ENCODE measurements at places on chromosomes 5 and 9. TPM values are rescaled to one million over a fixed set of nuclear protein-coding genes. Genes with fewer than 3 reads are reported as not detected.

GRCh38 chr5:1055896-1056610 lies 47.5 kb downstream of the NKD2 start:
- DNase-seq, result no peak

DNA sequence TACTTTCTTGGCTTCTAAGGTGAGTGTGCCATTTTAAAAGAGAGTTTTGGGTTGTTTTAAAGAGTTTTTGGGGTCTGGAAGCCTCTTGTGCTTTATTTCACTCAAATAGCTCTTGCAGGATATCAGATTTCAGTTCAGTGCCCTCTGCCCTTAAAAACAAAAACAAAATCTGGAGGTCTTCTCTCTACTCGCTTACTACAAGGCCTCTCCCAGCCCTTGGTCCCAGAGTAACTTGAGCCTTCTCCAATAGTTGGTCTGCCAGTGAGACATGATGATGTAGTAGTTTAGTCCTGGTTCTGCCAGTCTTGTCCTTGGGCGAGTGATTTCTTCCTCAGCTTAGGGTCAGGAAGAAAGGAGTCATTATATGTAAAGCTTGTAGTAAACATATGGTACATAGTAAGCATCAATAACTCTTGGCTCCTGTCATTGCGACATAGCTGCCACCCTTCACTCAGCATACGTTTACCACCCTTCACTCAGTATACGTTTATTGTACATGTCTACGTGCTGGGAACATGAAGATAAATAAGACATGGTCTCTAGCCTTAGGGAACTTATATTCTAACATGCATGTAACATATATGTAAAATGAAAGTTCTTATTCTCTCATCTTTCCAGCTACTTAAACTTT lies 147.6 kb downstream of the MAN2A1 start:
- DNase-seq, result no peak

DNA sequence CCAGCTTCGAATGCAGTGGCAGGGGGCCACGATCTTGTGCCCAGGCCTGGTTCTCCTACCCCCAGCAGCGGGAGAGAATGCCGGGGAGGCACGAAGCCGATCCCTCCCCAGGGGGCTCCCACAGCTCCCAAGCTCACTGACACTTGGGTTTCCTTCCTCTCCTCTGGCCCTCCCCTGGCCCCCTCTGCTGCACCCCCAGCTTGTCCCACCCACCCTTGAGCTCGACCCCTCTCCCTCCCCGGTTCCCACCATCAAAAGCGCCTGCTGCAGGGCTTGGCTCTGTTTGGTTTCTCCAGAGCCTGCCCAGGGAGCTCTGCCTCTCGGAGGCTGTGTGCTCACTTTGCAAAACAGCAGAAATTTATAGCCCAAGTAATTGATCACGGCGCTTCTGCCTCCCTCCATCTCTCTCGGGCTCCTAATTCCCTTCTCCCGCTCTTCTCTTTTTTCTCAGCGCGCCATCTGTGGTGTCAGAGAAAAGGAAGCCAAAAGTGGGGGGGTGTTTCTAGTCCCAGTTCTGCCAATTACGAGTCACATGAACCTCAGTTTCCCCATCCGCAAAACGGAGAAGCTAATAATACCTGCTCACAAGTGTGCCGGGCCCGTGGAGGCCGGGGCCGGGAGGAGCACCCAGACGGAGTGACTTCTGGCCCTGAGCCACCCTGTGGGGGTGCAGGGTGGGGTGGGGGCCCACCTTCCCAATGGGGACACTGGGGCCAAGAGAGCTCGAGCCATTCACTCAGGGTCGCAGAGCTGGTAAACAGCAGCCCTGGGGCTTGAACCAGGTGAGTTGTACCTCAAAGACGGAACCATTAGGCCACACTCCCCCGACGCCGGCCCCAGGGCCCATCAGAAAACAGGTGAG lies 141.2 kb upstream of the IER5L start:
- no peak for DNase-seq

GRCh38 chr5:1708592-1709141 lies 91.0 kb downstream of the MRPL36 start:
- no peak for DNase-seq

Gene IL7R
- total RNA-seq, result 4.0 TPM

Gene MZB1
- not detected for total RNA-seq

Gene DRD1
- not detected for total RNA-seq

Data from kidney epithelial cell (primary cell).